HS-27A (cell line): ENCODE measurements at places on chromosomes 4 and X.

DNA sequence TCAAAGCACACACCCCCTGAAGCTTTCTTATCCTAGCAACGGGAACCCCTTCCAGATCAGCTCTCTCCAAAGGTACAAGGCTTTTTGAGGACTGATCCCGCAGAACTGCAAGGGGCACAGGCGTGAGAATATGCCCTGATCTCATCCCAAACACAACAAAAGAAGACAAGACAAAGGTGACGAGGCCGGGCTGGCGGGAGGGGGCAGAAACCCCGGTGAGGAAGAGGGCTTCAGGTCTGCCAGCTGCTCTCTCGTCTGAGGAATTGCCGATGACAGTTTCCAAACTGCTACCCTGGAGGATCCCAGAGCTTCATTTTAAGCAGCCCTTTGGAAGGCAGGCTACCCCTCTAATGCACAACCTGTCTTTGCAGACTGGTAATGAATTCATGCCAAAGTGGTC lies 3.4 kb downstream of the HCFC1 start:
- DNase-seq = no peak

DNA sequence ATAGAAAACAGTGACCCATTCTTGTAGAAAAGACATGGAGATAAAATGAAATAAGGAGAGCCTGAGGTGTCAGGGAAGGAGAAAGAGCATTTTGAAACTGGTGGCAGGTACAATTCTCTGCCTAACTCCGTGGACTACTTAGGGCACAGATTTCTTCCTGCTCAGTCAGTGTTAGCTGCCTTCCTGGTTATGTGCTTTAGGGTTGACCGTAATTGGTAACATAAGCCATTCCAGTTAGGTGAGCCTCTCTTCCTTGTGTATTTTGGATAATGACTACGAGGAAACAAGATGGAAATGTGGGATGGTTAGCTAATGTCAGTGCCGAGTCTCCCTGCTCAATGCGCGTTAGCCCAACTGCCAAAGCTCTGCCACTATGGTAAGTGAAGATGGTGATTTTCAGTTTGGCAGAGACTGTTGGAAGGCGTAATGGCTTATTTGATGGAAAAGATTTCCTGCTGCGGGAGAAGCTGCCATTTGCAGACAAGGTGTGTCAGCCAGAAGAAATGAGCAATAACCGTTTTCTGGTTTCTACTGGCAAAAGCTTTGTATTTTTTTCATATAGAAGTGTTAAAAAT lies 174.1 kb downstream of the CBR4 start:
- no peak for DNase-seq

GRCh38 chr4:71389149-71389827 lies 50.5 kb downstream of the SLC4A4 start:
- DNase-seq = peak; percentile 35

GRCh38 chr4:26862381-26862915 lies 1.8 kb downstream of the STIM2 start:
- DNase-seq = no peak

GRCh38 chr4:94636004-94636403 lies 121.8 kb upstream of the BMPR1B start:
- no peak for DNase-seq

DNA sequence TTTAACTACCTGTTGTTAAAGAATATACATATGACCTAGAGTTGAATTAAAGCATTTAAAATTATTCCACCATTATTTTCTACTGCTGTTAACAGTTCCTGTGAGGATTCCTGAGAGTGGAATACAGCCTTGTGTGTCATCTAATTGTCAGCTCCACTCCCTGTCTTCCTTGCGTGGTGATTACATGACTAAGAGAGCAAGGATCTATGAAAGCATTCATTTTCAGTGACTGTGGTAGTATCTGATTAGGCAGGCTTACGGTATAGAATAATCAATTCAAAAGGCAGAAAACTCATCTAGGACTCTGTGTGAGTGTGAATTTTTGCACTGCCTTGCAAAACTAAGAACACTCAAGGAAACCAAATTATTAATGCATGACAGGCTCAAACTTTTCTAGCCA lies 577.8 kb downstream of the SH3BGRL start:
- no peak for DNase-seq

DNA sequence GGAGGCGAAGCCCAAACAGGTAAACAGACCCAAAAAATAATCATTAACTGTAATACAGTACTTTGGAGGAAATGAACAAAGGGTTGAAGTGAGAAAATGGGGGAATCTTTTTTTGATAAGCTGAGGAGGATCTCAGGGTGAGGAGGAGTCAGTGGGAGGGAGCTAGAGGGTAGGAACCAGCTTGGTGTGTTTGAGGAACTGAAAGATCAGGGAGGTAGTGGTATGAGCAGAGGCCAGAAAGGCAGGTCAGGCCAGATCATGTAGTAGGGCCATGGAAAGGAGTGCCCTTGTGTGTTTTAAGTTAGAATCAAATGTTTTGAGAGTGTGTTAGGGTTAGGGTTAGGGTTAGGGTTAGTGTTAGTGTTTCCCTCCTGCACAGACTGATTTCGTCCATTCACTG lies 48.8 kb downstream of the PPP2R2C start:
- DNase-seq = no peak

DNA sequence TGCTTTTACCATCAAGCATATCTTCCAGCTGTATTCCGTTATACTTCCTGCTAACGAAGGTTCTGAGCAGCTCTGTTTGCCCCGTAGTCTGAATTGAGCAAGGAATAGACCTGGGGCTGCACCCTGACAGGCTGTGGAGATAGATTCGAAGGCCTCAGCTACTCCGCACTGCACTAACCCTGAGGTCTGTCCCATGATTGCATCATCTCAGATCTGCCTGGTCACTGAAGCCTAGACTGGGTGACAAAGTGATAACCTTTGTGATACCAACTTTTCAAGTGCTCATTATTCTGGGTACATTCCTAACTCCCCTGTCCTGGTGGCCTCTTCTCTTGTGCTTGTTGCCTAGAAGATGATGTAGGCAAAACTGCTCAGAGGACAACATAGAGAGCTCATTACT lies 29.9 kb upstream of the PGRMC1 start:
- no peak for DNase-seq

DNA sequence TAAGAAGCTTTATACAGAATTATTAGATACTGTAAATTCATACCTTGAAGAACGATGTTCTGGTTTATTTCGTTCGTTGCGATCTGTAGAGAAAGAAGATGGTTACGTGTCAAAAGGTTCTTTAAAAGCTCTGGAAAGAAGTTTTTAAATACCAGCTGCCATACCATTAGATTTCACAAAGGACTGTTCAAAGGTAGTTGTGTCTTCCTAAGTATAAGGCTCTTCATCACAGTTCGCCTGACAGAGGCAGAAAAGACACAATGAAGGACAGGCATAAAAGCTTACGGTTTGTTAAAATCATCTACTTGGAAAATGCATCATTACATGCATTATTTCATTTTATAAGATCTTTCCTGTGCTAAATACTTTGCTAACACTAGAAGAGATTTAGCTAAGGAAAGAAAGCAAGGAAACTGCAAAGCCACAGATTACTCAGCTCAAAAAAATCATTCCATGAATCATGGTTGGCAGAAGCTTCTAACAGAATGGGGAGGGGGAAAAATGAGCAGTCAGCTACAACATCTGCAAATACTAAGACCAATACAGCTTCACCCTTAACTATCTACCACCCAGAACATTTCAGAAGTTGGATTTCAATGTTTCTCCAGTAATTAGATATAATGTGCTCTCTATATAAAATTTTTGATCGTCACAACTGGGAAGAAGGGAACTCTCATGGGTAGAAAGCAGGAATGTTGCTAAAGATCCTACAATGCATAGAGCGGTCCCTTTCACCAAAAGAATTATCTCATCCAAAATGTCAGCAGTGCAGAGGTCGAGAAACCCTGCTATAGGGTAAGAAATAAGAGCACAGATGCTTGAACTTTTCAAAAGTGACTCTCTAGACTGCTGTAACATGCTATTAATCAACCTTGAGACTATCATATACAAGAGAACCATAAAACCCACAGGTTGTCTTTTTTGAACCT lies 50.7 kb upstream of the PRSS48 start:
- DNase-seq = peak; percentile 77

DNA sequence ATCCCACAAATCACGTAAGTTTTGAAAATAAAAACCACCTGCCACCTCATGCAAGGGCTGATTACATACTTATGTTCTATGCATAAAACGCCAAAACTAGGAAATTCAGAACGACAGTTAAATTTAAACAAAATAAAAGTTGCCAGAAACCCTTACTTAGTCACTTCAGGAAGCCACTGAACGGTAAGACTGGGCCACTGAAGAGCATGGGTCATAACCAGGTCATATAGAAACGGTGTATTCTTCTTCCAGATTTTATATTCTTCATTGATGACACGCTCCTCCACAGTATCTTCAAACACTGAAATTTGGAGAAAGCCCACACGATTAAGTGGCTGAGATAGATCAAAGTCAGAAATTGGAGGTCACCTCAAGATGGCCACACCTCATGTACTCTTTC lies 1.2 kb downstream of the RBBP7 start:
- DNase-seq = no peak

GRCh38 chr4:153249199-153250041 lies 45.2 kb downstream of the TRIM2 start:
- no peak for DNase-seq
